ENCODE measurements at places on chromosomes 6 and 20.
A peak's percentile ranks its signal among the peaks of the same experiment; 100 is the strongest.

GRCh38 chr6:166268431-166268830, 39.8 kb downstream of the PRR18 start:
- no peak for DNase-seq

DNA sequence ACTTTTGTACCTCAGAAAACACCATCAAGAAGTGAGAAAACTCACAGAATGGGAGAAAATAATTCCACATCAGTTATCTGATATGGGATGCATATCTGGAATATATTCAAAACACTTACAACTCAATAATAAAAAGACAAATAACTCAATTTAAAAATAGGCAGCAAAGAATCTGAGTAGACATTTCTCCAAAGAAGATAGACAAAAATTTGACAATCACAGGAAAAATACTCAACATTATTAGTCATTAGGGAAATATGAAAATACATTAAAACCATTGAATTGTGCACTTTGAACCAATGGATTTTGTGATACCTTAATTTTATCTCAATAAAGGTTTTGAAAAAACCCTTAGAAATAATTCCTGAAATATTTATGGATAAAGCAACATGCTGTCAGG, 36.9 kb upstream of the STMND1 start:
- no peak for DNase-seq

- DNase-seq, result no peak
Observed at GRCh38 chr6:48535582-48536009, 424.6 kb upstream of the PTCHD4 start.

GRCh38 chr6:114569669-114570068, 226.8 kb upstream of the HS3ST5 start:
- no peak for DNase-seq

DNA sequence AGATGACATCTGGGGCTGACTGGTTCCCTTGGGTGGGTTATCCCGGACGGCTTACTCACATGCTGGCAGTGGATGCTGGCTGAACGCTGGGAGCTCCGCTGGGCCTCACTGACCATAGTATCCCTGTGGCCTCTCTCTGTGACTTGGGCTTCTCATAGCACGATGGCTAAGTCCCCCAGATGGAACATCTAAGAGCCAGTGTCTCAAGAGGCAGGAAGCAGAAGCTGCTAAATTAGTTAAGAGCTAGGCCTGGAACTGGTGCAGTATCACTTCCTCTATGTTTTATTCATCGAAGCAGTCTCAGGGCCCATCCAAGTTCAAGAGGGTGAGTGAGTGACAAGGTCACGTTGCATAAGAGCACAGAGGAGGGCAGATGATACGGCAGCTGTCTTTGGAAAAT, 116.5 kb upstream of the LAMP5 start:
- DNase-seq, result peak; percentile 26

- no peak for DNase-seq
Observed at GRCh38 chr6:19382676-19383075, 454.5 kb upstream of the ID4 start.

- DNase-seq, result no peak
Observed at GRCh38 chr20:51227744-51228143, 204.8 kb upstream of the KCNG1 start.

DNA sequence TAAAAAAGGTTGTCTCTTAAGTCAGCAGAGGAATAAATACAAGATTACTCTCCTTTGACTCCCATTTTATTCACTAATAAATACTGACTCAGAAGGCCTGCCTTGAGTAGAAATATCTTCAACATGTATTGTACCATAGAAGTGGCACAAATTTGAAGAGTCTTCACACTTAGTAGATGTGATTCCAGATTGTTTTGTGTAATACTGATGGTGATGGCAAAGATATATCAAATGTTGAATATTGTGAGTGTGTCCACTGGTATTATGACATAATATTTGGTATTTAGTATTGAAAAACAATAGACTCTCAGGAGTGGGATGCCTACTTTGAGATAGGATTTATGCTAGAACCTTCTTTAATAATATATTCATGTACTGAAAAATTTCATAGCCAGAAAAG, 7.0 kb downstream of the ADGRB3 start:
- no peak for DNase-seq

DNA sequence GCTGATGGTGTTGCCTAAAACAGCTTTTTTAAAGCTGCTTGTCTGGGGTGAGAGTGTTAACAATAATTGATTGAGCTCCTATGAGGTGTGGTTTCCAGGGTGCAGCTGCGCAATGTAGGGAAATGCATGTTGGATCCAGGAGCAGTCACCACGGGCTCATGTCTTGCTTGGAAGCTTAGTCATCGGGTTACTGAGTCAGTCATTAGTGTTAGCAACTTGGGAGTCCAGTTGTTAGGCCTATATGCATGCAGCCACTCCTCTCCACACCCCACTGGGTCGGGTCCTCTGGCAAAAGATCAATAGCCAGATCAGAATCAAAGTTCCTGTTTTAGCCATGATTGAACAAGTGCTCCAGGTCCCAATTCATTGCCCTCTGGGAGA, 271.7 kb upstream of the CHD6 start:
- DNase-seq, result no peak

GRCh38 chr6:9507136-9507895, 907.6 kb downstream of the TFAP2A start:
- no peak for DNase-seq

DNA sequence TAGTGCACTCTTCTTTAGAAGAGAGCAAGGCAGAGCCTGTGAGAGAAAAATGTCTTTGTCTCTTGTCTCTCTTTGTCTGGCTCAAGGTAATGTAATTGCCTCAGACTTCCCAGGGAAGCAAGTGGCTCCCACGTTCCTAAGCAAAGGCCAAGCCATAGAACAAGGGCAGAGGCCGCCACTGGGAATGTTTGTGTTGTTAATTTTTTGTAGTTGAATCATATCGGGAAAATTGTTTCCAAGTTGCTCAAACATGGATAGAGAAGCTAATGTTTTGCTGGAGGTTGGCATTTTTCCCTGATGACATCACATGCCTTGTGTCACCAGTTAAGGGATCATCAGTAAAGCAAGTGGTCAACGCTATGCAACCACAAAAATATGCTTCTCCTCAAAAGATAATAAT, 211.5 kb upstream of the FOXA2 start:
- no peak for DNase-seq

DNA sequence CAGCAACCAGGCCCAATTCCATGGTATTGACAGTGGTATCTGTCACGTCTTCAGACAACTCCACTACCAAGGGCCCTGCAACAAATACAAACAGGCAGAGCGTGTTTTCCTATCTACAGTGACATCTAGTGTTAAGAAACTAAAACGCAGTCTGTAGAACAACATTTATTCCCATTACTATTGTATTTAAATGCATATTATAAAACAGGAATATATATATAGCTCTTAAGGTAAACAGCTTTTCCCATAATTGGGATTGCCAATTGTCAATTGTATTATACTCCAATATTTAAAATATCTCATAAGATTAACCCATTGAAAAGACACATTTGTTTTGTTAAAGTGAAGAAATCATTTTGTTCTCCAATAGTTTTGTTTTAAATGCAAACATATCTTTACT, 97.2 kb downstream of the KIF16B start:
- peak; percentile 38 for DNase-seq

DNA sequence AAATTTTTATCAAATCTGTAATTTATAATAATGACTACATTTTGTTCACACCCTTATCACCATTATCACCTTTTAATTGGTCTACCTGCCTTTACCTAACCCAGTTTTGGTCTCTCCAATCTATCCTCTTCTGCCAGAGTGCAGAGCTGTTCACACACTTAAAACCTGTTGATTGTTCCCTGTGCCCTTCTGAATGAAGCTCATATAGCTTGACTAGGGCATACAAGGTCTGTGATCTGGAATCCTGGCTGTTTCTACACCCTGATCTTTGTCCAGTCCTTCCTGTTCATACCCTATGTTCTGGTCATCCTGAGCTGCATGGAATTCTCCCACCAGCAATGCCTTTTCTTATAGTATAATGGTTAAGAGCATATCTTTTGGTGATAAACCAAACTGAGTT, 28.9 kb upstream of the SUMO4 start:
- DNase-seq, result no peak

DNA sequence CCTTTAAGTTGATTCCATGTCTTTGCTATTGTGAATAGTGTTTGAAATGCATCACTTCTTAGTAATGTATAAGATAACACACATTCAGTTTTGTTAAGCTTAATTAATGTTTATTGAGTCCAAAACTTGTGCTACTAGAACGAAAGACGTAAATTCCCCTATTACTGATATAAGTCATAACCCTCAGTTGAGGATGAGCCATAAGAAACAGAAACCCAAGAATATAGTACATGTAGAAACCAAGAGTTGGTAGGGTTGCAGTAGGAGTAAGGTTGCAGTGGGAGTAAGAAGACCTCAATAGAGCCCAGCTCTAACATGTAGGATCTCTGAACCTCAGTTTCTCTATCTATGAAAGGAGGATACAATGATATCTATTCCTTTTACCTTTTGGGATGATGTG, 19.3 kb downstream of the CITED2 start:
- no peak for DNase-seq

DNA sequence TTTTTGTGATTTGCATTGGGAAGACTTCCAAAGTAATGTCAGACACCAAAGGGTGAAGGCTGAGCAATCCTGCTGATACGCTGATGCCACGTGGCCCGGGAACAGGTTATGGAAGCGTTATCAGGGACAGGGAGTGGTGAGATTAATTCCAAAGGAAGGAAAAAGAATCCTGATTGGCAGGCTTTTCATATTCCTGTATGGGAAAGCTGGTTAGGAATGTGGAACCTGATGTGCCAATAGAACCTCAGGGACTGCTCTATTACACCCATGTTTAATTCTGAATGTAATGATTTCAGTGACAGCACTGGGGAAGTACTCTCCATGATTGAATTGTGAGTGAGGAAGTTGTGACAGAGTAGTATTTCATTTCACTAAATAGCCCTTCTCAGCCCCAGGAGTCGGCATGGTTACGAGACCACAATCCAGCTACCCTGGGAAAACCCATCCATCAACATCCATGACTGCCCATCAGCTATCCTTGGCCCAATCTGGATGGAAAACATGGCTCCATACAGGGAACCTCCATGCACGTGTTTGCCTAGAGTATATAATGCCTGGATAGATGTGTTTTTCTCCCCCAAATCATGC, 49.4 kb downstream of the F13A1 start:
- no peak for DNase-seq

- no peak for DNase-seq
Observed at GRCh38 chr6:20709451-20709850, 175.2 kb downstream of the CDKAL1 start.

- no peak for DNase-seq
Observed at GRCh38 chr6:63529498-63529897, 42.8 kb upstream of the LOC128125822 start.

DNA sequence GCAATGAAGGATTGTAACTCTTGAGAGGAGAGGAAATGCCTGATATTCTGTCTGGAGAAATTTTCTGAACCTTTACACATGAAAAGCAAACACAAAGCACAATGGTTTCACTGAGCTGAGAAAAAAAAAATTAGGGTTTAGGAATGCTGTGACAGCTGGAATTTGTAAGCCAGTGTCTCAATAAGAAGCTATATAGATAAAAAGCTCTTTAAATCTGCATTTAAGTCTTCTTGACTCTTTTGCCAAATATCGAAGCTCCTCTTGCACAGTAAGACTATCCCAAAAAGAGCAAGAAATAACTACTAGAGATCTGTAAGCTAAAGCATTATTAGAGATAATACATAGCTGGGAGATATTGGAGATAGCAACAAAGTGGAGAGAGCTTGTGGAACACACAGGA, 1334.0 kb upstream of the CITED2 start:
- no peak for DNase-seq

GRCh38 chr20:15415908-15416307, 1078.5 kb upstream of the FLRT3 start:
- DNase-seq, result no peak

DNA sequence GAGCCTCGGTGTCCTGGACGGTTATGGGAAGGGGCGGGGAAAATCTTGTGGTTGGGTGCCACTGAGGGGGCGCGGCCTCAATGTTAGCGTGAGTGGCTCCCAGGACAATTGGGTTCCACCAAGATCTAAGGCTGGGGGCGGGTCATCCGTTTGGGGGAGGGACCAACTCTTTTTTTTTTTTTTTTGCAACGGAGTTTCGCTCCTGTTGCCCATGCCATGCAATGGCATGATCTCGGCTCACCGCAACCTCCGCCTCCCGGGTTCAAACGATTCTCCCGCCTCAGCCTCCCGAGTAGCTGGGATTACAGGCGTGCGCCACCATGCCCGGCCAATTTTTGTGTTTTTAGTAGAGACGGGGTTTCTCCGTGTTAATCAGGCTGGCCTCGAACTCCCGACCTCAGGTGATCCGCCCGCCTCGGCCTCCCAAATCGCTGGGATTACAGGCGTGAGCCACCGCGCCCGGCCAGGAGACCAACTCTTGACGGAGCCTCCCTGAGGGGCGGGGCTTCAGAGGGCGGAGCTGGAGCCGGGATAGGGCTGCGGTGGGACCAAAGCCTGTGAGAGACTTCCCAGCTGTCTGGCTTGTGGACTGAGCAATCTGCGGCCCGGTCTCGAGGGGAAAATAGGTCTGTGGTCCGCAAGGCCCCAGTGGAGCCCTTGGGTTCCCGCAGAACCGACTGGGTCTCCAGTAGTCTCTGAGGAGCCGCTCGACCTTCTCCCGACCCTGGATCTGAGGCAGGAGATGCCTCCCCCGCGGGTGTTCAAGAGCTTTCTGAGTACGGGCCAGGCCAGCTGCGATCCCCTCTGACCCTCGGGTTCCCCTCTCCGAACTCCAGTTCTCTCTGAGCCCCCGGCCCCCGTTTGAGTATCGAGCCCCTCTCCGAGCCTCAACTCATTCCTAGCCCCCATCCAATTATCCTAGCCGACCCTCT, 1.1 kb downstream of the SPAG4 start:
- peak; percentile 71 for DNase-seq

DNA sequence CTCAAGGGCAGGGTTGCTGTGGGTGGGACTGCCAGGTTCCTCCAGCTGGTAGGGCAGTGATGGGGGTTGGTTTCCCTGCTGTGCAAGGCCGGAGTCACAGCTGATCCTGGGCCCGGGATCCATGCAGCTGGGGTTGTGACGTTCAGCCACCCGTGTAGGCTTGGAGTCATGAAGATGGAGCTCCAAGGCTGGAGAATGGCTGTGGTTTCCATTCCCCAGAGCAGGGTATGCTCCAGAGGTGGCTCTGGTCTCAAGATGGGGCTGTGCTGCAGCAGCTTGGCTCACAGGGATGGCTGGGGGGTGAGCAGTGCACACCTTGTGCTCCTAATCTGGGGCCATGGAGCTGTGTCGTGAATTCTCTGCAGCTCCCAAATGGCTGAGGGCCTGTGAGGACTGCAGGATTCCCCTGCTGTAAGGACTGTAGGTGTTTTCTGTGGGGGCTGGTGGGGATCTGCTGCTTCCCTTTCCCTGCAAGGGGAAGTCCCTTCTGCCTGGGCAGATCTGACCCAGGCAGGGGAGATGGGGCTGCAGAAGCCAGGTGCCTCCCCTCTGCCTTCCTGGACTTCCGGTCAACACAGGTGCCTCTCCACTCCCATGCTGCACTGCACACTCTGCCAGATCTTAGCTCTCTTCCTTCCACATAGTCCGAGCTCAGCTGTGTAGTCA, 15.9 kb downstream of the KIF25 start:
- no peak for DNase-seq

GRCh38 chr6:132494954-132495353, 18.0 kb downstream of the STX7 start:
- no peak for DNase-seq

GRCh38 chr6:148263010-148263409, 79.6 kb upstream of the SASH1 start:
- no peak for DNase-seq

- DNase-seq, result no peak
Observed at GRCh38 chr20:49096203-49096730, 50.2 kb downstream of the CSE1L start.

Measured in GM20000 (cell line).